Hepatocyte (in vitro differentiated cells): ENCODE measurements at places on chromosomes 16 and 17. TPM values are rescaled to one million over a fixed set of nuclear protein-coding genes. Genes with fewer than 3 reads are reported as not detected.
A peak's percentile ranks its signal among the peaks of the same experiment; 100 is the strongest.

- peak; percentile 76 for DNase-seq
These were observed 3.1 kb upstream of the WDR90 start for GRCh38 chr16:645852-646678.

GRCh38 chr16:50630394-50631020, 50.6 kb downstream of the SNX20 start:
- DNase-seq: no peak

DNA sequence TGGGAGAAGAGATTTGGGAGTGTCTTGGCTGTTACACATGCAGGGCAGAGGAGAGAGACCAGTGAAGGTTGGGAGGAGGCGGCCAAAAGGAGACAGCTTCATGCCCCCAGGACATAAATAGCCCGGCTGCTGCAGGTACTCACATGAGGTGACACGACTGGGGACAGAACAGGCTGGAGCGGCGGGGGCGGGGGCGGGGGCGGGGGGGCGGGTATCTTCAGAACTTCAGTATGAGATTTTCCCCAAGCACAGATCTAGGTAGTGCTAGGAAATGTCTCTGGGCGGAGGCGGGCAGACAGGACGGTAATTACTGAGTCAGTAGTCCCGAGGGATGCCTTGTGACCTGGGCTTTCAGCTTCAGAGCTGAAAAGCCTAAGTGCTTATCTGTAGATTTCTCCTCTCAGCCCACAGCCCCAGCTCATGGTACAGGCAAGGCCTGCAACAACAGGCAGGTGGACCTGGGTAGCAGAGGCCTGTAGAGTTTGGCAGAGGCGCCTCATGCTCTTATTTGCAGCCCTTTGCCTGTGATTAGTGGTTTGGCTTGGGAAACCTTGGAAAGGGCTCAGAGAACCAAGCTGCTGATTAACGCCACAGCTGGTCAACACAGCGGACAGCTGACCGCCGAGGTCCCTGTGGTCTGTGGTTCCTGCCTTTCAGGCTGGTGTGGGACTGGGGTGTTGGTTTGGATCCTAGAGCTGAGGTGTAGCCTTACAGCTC, 24.5 kb downstream of the UNK start:
- no peak for DNase-seq

- DNase-seq: no peak
These were observed 17.7 kb upstream of the EXOSC6 start for GRCh38 chr16:70269471-70269870.

DNA sequence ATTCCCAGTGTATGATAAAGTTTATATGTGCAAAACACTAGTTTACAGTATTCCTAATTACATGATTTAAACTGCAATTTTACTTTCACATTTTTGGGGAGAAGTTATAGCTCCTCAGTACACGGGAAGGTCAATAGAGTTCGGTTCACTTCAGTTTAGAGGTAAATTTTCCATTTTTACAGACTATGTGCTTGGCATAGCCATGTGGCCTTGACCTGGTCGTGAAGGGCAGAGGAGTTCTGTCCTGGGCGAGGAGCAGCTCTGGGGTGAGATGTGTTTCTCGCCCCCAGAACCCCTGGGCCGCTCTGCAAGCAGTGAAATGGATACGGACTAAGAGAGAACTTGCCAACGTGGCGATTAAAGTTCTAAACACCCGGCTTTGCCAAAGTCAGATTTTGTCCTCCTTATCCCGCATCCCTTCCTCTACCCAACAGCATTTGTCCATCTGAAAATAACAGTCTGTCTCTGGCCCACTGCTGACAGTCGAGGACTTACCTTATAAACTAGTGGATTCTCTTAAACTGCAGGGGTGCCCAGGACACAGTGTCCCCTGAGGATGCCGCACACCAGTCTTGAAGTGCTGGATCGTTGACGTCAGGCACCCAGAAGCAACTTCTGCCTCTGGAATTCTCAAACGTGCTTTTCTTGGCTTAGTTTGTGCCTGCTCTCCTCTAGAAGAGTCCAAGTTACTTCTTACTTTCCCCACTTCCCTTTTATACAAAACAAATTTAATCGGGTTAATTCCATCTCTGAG, 1.5 kb upstream of the SIAH1 start:
- no peak for DNase-seq

- no peak for DNase-seq
These were observed 9.3 kb downstream of the BPTF start for GRCh38 chr17:67834634-67835033.

DNA sequence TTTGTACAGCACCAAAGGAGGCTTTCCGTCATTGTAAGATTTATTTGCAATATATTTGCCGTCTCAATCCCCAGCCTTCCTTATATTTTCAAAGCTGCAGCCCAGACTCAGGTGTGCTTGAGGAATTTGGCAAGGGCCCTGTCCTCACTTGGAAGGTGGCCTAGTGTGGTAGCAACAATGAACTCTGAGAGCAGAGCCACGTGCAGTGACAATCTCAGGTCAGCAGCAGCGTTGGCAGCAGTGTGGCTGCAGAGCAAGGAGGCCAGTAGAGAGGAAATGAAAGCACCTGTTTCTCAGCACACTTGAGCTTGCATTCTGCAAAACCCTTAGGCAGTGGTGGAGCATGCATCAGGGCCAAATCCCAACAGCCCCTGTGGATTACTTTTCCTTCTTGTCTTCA, 613.5 kb downstream of the RBFOX1 start:
- no peak for DNase-seq

DNA sequence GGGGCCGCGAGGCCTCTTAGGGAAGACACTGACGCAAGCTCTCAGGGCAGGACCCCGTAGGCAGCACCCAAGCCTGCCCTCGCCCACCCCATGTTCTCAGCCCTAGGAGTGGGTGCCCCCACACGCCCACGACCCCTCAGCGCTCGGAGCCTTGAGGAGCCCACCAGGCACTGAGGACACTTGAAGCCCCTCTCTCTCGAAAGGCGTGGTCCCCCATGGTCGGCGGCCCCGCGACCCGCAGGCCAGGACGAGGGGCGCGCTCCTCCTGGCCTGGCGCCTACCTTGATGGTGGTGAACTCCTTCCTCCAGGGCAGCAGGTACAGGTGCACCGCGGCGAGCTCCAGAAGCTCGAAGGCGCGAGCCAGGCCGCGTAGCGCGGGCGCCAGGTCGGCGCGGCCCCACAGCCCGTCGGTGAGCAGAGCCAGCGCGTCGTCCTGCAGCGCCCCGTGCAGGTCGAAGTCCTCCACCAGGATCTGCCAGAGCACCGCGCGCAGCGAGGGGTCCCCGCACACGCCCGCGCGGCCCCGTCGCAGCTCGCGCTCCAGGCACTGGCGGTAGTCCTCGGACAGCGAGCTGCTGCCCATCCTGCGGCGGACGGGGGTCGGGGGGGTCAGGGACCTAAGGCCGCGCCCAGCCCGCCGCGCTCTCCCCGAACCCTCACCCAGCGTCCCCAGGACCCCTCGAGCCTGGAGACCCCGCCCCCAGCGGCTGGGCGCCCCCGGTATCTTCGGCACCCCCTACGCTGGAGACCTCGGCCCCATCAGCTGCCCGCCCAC, 668 bp downstream of the SPATA2L start:
- peak; percentile 93 for DNase-seq

DNA sequence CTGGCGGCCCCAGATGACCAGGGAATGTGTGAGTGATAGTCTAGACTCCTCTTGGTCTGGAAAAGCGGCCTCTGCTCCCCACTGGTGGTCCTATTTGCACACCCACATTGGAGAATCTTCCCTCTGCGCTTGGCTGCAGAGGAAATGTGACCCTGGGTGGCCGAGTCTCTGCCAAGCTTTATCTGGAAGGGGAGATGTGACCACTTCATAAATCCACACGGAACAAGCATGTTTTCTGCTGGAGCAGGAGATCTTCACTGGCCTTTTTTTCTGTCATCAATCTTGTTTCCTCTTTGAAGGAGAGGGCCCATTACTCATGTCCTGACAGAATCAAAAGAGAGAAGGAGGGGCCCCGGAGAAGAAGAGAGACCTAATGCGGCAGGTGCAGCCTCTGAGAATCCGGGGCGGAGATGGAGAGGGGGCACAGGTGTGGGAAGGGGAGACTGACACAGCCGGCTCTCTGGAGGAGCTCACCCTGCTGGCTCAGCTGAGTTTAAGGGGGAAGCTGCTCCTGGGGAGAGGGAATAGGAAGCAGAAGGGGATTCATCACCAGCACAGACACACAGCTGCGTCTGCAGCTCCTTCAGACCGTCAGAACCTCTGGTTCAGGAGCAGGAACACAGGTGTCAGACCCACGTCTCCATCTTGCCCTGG, 116.3 kb downstream of the SOX9 start:
- no peak for DNase-seq

DNA sequence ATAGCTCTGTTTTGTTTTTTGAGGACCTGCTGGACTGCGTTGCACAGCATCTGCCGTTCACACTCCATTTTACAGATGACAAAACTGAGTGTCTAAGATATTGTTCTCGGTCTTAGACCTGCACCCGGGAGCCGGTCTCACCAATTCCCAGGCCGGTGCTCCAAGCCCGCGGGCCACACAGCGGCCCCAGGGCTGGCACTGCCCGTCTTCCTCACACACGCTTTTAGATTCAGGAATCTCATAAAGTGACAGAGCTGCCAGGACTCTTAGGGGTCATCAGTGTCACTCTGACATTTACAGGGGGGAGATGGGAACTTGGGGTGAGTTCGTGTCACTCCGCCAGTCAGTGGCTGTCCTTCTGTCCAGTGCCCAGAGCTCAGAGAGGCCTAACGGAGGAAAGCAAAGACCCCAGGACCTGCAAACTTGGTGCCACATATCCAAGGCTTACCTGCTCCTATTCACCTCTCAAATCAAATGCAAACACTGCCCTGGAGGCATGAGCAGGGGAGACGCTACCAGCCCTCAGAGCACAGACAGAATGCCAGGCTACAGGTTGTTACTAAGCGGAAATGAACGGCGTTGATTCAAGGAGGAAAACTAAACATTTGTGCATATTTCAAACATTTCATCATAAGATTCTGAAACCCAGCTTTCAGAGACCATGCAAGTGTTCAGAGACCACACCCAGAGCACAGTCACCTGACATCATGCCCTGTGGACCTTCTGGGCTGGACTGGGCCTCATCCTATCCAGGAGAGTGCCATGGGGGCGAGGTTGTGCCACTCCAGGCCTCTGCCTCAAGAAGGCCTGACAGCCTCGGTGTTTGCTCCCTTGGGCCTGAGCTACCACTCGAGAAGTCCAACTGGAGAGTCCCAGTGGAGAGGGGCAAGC, 29.5 kb downstream of the TNFRSF13B start:
- no peak for DNase-seq

GRCh38 chr16:65984296-65984695, 382.2 kb upstream of the CDH5 start:
- no peak for DNase-seq

DNA sequence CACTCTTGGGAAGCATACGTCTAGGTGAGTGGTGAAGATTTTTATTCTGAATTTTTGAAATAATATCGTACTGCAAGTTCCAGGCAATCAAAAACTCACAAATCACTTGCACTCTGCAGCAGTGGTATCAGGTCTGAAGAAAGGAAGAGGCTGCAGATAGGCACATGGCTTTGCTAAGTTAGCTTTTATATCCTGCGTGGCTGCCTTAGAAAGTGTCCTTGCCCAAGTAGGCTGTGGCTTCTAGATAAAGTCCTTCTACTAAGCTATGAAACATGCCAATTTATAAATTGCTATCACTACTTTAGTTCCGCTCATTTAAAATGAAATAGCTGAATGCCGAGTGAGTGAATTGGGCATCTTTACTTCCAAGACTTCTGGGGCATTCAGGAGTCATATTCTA, 17.9 kb downstream of the WWOX start:
- DNase-seq: no peak

DNA sequence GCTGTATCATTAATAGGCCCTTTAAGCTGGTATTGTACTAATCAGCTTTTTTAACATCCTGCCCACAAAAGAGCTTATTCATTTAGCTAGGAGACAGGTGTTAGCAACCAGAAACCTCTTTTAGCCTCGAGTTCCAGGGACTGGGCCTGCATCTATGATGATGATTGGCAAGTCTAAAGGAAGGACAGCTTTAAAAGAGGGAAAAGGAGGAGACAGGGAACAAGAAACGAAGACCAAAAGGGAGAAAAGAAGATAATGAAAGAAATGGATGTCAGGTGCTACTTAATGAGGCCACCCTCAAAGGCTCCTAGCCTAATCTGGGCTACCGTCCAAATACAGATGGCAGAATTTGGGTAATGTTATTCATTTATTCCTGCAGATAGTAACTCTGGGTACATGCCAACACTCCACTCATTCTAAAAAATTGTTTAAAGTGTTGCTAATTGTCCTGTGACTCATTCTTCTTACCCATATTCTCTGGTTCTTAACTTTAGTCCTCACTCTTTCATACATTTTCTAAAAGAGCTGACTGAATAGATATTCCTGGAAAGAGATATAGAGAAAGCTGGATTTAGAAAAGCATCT, 18.7 kb upstream of the RFFL start:
- no peak for DNase-seq

GRCh38 chr17:43074869-43075268, 49.8 kb downstream of the RND2 start:
- no peak for DNase-seq

- DNase-seq: no peak
These were observed 10.8 kb downstream of the ARSG start for GRCh38 chr17:68302066-68302564.

- DNase-seq: no peak
These were observed 49.2 kb downstream of the NXPH3 start for GRCh38 chr17:49624896-49625295.

GRCh38 chr17:6596081-6596480, 39.7 kb upstream of the PITPNM3 start:
- DNase-seq: no peak

The SEC14L5 gene
- total RNA-seq: 0.20 and 3.5 TPM in 2 replicates

The KRTAP2-3 gene
- total RNA-seq: not detected in 2 replicates

The SBK1 gene
- total RNA-seq: 1.8 and 4.2 TPM in 2 replicates

The CLTC gene
- total RNA-seq: 342 and 356 TPM in 2 replicates

The PPP1R27 gene
- not detected in 2 replicates for total RNA-seq

The PMFBP1 gene
- 0.44 and 1.4 TPM in 2 replicates for total RNA-seq

The CFAP119 gene
- total RNA-seq: 1.3 and 5.0 TPM in 2 replicates

The CDH5 gene
- total RNA-seq: 2.2 and 2.6 TPM in 2 replicates

The SDR42E2 gene
- not detected in 2 replicates for total RNA-seq

The C16orf74 gene
- total RNA-seq: 1.4 and 5.3 TPM in 2 replicates
